ENCODE measurements at places on chromosomes 7 and 10.

GRCh38 chr10:131943021-131943814 is 38.5 kb downstream of the BNIP3 start:
- no peak for DNase-seq

DNA sequence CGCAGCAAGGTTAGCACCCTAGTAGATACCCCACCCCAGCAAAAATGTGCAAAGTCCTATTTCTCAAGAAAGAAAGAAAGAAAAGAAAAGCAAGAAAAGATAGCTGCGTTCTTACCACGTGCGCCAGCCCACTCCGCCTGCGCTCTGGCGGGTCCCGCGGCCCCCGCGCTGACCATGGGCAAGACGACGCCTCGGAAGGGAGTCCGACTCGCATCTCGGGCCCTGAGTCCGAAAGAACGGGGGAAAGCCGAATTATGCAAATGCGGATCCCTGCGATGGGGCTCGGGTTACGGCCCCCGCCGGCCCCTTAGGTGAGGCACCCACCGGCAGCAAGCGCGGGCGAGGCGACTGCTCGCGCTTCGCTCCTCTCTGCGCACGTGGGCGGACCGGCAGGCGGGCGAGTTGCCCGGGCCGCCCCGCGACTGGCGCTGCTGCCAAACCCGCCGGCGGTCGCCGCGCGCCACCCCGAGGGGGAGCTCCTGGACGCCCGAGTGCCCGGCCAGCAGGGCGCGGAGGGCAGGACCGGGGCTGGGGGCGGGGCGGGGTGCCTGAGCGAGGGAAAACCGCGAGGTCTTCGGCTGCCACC is 2.4 kb upstream of the EGR2 start:
- DNase-seq = no peak

GRCh38 chr7:83546586-83546985 is 102.4 kb downstream of the SEMA3E start:
- no peak for DNase-seq

DNA sequence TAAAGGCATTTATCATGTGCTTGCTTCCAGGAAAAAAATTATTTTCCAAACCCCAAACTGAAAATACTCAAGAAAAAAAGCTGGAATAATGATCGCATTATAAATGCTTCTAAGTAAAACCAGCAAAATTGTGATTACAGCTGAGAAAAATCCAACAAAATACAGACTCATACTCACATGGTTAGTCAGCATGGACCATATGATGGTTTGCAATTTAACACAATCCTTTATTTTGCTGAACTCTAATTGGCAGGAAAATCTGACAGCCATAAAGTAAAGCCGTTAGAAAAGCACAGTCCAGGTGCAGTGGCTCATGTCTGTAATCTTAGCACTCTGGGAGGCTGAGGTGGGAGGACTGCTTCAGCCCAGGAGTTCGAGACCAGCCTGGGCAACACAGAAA is 59.6 kb downstream of the BRI3 start:
- DNase-seq = no peak

DNA sequence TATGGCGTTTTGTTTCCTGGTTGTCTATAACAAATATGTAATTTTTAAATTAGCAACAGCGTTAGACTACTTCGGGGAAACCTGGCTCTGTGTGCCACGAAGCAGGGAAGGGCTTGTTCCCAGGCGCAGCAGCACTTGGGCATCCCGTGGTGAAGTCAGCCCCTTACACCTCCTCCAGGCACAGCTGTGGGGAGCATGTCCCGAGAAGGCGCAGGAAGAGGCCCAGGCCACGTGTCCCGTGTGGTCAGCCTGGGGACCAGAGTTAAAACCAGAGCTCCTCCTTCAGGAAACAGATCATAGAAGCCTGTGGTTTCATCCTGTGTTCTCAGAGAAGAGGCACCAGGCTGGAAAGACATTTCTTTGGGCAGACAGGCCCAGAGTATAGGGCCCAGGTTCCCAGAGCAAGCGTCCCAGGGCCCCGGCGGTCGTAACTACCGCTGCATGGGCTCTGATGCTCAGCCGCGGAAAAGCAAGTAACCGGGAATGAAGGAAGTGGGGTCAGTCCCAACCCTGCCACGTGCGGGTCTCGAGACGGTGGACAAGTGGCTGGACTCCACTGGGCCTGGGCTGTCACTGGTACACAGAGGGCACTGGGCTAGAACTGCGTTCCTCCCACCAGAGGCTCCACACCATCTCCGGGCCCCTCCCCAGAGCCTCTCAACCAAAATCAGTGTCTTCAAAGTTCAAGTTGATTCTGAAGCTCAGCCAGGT is 7.1 kb downstream of the NUDT1 start:
- peak; percentile 89 for DNase-seq

- DNase-seq = no peak
Measured at GRCh38 chr10:114691442-114691941, 33.4 kb upstream of the ABLIM1 start.

- peak; percentile 93 for DNase-seq
Measured at GRCh38 chr7:100726996-100727761, 6.2 kb upstream of the ZAN start.

DNA sequence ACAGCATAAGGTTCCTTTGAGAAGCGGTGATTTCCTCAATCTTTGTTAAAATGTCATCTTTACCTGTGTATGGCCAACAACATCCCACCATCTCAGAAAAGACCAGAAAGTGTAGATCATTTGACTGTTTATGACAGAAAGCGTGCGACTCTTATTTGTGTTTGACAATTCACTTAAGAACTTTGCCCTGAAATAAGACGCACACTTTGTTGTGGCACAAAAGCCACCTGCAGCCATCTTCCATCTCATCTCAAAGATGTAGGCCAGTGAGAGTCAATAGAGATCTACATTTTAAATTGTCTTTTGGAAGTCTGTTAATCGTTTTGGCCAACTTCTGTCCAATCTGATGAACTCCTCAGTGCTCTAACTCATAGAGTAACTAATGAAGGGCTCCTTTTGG is 114.0 kb downstream of the CALN1 start:
- DNase-seq = no peak

- no peak for DNase-seq
Measured at GRCh38 chr10:69363666-69364065, 53.1 kb downstream of the TACR2 start.

GRCh38 chr7:18778594-18778993 is 283.0 kb downstream of the HDAC9 start:
- DNase-seq = peak; percentile 75

- peak; percentile 54 for DNase-seq
Measured at GRCh38 chr10:76209135-76209534, 777.7 kb downstream of the LRMDA start.

DNA sequence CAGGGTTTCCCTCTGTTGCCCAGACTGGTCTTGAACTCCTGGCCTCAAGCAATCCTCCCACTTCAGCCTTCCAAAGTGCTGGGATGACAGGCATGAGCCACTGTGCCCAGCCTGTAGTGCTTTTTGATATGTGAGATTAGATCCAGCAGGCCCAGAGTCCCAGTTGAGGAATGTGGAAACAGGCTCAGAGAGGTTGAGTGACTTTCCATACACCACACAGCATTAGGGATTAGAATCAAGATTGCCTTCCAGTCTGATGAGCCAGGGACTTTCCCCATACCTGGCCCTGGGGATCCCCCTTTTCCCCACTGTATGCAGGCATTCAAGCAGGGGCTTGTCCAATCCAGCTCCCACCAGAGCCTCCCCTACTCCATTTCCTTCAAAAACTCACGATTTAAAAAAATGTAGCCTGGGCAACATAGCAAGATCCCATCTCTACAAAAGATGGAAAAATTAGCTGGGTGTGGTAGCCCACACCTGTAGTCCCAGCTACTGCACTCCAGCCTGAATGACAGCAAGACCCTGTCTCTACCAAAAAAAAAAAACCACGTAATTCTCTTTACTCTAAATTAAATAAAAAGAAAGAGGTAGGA is 75.0 kb upstream of the GTF2I start:
- DNase-seq = no peak

- DNase-seq = peak; percentile 52
Measured at GRCh38 chr7:82598958-82599357, 155.4 kb upstream of the CACNA2D1 start.

DNA sequence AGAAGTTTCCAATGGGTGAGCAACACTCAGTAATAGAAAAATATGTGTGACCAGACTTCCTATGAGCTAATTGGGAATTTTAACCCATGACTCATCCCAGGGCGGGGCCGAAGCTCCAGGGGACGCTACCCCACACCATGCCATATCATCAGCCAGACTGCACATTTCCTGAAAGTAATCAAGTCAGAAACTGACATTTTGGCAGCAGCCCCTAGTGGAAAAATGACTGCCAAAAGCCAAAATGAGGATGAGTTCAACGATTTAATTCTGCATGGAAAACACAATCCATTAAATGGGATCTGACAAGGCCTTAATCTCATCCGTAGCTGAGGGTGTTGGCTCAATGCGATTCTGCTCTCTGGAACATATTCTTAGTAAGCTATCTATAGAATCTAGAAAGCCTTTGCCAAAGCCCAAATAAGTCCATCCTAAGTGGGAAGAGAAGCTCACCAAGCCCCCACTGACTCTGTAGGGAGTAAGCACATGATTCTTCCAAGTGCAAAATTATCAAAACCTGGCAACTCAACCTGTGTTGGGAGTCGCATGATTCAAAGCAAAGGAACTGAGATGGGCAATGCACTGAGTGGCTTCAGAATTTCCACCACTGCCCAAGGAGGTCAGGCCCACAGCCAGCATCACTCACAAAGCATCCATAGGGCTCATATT is 93.1 kb upstream of the PDE1C start:
- peak; percentile 88 for DNase-seq

GRCh38 chr7:64619705-64620104 is 46.2 kb upstream of the ZNF107 start:
- DNase-seq = no peak

- no peak for DNase-seq
Measured at GRCh38 chr10:11993834-11994468, 48.7 kb downstream of the UPF2 start.

DNA sequence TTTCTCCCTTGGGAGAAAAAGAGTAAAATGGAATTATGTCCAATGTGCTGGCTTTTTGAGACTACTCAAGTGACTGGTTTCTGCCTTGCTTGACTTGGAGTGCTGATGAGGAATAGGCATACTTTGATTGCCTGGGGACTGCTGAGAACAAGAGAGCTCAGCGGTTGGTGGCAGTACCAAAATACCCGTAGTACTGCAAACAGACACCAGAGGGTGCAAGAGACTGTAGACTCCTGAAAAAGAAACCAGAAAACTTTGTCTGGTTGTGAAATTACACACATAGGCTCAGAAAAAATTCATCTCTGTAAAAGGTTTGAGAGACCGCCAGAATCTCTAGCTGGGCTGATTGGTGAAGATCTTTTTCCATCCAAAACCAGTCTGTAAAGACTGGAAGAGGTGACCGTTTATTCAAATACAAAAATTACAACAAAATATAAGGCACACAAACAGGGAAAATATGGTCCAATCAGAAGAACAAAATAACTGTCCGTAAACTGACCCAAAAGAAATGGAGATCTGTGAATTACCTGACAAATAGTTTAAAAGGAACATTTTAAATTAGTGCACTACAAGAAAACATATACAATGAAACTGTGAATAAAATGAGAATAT is 18.5 kb downstream of the BICC1 start:
- DNase-seq = no peak

DNA sequence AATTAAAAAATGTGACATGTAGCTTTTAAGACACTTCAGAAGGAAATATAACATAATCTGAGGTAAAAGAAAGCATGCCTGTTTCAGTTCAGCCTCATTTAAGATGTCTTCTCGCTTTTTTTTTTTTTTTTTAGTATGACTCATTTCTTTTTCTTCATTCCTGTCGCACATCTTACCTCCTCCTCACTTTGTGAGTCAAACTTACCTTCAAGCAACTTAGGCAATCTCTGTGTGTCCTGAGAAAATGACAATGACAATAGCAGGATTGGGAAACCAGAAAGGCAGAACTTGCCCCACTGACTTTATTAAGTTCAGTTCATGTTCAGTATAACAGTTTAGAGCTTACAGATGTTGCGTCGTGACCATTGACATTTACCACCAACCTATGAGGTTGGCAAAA is 7.7 kb downstream of the PTN start:
- no peak for DNase-seq

- no peak for DNase-seq
Measured at GRCh38 chr10:6203331-6204062, 765 bp downstream of the PFKFB3 start.

- no peak for DNase-seq
Measured at GRCh38 chr7:11450281-11450680, 381.7 kb downstream of the THSD7A start.

DNA sequence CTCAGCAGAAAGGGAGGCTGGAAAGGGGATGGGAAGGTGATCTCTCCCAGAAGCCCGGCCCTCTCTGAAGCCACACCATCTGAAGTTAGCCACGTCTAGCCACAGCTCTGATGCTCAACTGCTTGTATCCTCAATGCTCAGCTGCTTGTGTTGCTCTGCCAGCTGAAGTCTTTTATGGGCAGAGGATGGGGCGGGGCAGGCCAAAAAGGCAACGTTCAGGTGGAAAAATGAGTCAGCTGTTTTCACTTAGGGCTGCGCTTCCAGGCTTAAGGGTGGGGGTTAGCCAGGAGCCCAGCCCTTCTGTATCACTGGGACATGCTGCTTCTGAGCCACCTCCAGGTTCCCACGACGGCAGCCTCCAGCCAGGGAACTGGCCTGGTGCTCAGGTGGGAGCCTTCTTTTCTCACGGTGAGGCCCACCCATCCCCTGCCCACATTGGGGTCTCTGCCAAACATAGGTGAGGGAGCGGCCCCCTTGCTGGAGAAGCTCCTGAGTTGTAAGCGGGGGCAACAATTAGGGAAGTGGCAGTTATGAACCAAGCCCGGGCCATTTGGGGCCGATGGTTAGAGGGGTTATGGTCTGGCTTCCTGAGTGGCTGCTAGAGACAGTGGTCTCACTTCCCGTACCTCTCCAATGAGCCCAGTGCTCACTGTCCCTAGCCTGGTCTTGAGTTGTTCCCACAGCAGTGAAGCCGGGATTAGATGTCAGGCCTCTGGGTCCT is 44.9 kb upstream of the CNPY1 start:
- no peak for DNase-seq

DNA sequence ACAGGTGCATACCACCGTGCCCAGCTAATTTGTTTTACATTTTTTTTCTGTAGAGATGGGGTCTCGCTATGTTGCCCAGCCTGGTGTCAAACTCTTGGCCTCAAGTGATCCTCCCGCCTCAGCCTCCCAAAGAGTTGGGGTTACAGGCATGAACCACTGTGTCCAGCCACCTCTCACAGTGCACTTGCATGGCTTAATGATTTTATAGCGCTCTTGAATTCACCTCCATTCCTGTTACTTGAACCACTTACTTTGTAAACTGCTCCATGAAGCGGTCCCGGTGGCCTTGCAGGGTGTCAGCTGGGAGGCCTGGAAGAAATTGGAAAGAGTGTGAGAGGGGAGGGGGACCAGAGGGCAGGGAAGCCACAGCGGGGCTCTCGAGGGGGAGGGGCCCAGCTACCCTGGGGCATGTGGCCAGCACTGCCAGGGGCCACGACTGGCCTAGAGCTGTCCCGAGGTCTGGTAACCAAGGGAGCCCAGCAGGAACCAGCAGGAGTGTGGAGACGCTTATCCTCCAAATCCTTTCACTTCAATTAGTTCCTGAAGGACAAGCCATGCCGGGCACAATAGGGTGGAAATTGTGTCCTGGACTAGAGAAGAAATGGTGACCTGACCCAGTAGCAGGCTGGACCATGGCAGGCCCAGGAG is 76.0 kb downstream of the SPDYE5 start:
- DNase-seq = no peak

- no peak for DNase-seq
Measured at GRCh38 chr10:129533281-129533680, 66.2 kb downstream of the MGMT start.

GRCh38 chr10:97969538-97970079 is 60.8 kb downstream of the CRTAC1 start:
- DNase-seq = no peak

GRCh38 chr10:44311563-44312051 is 73.3 kb downstream of the CXCL12 start:
- DNase-seq = no peak

Data from AG04449 (cell line).